ENCODE measurements at places on chromosomes 1 and 21.

GRCh38 chr1:173266841-173267240, 59.7 kb upstream of the TNFSF4 start:
- DNase-seq, result no peak

DNA sequence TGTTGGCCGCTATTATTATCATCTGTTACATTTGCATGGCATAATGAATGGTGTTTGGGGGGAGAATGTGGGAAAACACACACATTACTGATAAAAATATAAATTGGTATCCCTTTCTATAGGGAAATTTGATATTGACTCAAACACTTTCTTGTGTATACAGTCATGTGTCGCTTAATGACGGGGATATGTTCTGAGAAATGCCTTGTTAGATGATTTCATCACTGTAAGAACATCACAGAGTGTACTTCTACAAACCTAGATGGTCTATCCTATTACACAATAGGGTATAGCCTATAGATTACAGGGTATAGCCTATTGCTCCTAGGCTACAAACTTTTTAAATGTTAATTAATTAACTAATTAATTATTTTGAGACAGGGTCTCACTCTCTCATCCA, 67.2 kb upstream of the B3GALNT2 start:
- no peak for DNase-seq

- no peak for DNase-seq
Measured at GRCh38 chr1:230851291-230851691, 17.0 kb downstream of the C1orf198 start.

GRCh38 chr1:50271337-50271736, 151.9 kb downstream of the DMRTA2 start:
- no peak for DNase-seq

DNA sequence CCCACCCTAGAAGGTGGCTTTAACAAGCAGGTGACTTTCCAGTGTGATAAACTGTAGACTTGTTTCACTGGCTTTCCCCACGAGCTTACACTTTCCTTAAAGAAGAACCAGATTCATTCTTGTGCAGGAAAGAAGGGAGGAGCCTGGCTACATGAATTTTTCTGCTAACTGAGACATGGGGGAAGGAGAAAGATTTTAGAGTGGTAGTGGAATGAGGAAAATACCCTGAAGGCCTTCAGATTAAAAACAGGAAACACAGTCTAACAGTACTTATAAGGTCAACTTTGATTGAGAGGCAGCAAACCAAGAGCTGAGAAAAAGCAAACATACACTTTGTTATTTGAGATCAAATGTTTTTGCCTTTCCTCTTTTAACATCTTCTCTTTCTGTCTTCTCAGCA, 640.9 kb upstream of the PLXNA2 start:
- DNase-seq, result no peak
